ENCODE measurements at places on chromosomes 7 and 10.

DNA sequence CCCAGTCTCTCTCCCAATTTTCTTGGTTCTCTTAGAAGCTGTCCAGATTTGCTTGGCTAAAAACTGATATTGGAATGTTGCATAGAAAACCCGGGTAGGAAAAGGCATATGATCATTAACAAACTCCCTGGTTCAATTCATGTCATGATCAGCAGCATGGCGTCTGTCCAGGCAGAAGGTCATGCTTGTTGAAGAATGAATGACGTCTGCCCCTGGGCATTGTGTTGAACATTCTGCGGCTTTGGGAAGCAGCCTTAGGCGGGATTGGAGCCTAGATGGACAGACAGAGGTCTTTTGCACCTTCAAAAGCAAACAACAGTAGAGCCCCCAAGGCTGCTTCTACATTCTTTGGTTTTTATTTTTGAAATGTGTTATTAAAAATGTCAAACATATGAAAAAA lies 7.7 kb upstream of the MINDY3 start:
- no peak for DNase-seq

GRCh38 chr10:129869596-129870473 lies 94.2 kb downstream of the EBF3 start:
- no peak for DNase-seq

- DNase-seq: no peak
These were observed 21.2 kb upstream of the NPS start for GRCh38 chr10:127527891-127528290.

DNA sequence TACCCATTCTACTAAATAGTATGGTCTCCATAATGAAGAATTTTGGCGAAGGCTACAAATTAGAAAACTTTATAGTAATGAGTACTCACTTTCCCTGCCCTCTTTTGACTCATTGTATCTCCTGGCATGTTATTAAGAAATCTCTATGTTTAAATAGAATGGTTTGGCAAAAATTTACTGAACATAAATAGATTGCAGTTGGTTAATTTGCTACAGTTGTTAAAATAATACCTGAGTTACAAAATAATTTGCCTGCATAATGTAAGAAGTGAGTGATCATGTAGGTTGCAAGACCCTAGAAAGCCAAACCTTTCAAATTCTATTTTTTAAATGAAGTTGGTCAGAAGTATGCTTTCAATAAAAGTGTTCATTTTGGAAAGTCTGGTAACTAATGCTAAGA lies 176.8 kb upstream of the AHR start:
- DNase-seq: no peak

DNA sequence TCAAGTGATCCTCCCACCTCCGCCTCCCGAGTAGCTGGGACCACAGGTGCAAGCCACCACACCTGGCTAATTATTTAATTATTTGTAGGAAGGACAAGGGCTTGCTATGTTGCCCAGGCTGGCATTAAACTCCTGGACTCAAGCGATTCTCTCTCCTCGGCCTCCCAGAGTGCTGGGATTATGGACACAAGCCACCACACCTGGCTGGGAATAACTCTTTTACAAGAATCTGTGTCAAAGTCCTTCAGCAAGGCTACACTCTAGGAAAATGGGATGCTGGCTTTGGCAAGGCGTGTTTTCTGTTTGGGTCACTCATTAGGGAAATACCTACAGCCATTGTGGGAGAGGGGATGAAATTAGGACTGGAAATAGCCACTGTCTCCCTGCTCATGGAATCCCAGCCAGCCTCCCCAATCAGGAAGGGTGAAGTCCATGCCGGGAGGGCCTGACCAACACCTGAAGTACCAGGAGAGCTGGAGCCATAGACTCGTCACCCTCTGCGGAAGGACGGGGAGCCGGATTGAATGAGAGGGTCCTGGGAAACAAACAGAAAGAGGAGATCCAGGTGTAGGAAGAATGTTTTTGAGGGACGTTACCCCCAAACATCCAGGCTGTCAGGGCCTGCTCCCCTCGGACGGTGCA lies 72.2 kb upstream of the MYL10 start:
- no peak for DNase-seq

GRCh38 chr7:86598311-86598710 lies 45.4 kb upstream of the GRM3 start:
- DNase-seq: no peak

- no peak for DNase-seq
These were observed 4.4 kb downstream of the RAB11FIP2 start for GRCh38 chr10:118042336-118042735.

DNA sequence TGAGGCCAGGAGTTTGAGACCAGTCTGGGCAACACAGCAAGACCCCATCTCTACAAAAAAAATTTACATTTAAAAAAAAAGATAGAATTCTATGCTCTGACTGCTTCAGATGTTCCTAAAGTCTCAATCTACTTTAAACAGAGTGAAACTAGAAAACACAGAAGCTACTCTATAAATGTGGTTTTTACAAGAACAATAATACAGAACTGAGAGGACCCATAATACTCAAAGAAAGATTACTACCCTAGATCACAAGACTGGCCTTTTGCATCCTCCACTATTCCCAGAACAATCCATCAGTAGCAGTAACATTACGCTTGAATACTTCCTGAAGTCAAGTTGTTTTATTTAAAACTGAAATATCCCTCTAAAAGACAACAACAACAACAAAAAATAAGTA lies 119.4 kb downstream of the ZFAND4 start:
- no peak for DNase-seq

DNA sequence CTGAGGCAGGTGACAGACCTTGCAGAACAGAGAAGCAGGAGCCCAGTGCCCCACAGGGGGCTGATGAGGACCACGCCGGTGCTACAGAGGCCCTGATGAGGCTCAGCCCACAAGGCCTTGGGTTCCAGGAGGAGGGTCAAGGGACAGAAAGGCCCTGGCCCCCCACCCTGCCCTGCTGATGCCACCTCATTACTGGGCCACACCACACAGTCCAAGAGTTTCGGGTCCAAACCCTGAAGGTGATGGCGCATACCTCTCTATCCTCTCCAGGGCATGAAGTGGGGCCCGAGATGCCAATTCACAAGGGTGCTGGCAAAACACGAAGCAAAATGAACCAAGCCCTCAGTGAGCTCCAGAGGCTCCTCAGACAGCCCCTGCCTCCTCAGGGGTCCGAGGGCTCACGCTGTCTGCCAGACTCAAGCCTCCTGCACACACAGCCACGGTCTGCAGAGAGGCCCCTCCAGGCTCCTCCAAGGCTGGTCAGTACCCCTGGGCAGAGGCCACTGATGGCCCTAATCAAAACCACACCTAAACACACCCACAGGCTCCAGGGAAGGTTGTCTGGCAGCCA lies 32.3 kb downstream of the RASGEF1A start:
- DNase-seq: no peak

- DNase-seq: no peak
These were observed 5.5 kb downstream of the GSTO1 start for GRCh38 chr10:104259999-104260774.

DNA sequence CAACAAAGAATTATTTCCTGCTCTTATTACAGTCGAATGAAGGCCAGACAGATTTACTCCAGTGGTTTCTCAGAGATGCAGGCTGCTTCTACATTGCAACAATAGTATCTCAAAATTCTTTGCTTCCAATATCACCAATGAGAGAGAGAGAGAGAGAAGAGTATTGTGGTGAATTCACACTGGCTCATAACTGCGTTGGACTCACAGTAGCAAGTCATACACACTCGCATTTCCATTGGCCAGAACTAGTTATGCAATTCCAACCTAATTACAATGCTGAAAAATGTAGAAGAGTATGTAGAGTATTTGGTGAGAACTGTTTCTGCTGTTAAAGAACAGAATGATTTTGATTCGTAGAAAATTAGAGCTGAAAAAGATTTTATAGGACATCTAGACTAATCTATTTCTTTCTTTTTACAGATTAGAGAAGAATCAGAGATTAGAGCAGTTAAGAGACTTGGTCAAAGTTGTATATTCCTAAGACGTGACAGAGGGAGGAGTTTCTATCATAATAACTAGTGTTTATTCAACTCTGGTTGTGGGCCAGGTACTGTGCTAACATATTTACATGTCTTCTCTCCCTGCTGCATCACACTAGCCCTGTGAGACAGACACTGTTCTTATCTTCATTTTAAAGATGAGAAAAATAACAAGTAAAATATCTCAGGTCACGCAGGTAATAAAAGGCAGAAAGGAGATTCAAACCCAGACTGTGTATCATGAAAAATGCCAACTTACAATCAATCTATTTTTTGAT lies 34.6 kb upstream of the PDK4 start:
- no peak for DNase-seq

DNA sequence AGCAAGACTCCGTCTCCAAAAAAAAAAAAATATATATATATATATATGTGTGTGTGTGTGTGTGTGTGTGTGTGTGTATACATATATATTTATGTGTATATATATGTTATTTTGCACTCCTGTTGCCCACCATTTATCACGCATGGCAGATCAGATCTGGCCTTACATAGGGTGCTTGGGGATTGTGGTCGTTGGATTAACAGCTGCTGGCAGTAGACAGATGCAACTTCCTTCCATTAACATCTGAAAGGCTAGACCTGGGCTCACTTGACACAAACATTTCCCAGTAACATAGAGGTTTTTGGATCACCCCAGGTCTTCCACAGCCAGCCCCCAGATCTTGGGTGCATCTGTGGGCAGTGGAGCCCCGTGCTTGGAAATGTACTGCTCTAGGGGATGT lies 40.8 kb upstream of the DLD start:
- DNase-seq: no peak

GRCh38 chr7:154649015-154649414 lies 353.9 kb downstream of the PAXIP1 start:
- DNase-seq: no peak

DNA sequence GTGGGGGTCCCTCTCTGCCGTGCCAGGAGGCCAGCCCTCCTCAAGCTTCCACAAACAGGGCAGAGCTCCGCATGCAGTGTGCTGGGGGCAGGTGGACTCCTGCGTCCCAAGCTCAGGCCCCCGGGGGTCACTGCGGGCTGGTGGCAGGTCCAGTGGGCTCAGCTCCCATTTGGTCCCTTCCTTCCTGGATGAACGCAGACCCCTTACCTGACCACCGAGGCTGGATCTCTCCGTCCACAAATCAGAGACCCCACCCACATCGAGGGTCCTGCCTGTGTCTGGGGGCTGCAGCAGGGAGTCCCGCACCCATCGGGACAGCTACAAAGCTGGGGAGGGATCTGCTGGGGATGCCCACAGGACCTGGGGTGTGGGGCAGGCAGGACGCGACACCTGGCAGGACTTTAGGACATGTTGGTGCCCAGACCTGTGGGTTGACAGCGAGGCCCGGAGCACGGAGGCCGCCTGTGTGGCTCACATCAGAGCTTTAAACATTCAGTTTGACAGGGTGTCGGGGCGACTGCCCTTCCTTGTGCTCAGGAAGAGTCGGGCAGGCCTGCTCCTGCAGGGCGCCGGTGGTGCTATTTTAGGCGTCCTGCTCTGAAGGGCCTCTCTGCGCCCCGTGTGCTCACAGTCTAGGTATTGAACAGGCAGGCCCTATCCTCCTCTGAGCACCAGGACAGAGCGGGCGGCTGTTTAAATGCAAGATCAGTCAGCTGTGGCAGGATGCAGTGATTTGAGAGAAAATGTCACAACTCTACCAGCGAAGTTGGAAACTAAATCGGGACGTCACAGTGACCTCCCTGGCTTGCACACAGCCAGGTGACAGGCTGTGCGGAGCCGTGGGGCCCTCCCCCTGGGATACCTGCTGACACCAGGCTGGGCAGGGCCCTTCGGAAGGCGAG lies 15.9 kb upstream of the CFAP46 start:
- DNase-seq: no peak

DNA sequence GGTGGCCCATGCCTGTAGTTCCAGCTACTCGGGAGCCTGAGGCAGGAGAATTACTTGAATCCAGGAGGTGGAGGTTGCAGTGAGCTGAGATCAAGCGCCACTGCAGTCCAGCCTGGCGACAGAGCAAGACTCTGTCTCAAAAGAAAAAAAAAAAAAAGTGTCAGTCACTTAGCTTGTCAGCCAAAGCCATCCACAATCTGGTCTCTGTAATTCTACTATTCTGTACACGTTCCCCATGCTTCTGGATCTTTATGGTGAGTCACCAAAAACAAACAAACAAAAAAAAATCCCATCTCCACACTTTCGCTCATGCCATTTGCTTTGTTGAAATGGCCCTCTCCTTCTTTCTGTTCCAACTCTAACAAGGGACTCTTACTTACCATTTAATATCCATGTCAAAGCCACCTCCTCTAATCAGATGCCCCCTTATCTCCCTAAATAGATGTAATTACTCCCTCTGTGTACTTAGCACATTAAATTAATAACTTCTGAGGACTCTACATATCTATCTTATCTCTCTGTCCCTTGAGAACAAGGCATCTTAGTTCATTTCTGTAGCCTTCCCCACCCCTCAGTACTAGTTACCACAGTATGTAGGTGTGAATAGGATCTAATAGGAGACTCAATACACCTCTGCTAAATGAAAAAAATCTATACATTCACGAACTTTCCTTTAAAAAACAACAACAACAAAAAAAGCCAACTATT lies 128.4 kb downstream of the ELMO1 start:
- DNase-seq: no peak

- no peak for DNase-seq
These were observed 97.5 kb downstream of the PTPN20 start for GRCh38 chr10:47008769-47009168.

DNA sequence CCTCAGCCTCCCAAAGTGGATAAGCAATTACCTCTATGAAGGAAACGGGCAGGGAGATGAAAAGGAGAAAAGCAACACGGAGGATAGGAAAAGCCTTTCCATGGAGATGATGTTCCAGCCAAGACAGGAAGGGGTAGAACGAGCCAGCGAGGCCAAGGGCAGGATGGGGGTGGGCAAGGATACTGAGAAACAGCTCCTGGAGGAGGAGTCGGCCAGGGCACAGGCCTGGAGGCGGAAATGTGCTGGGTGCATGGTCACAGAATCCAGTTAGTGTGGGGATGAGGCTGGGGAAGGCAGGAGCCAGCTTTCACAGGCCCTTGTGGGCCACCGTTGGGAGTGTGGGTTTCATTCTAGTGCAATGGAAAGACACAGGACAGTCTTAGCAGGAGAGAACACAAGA lies 162.6 kb downstream of the JAZF1 start:
- DNase-seq: no peak

GRCh38 chr10:84178160-84178609 lies 4.6 kb downstream of the GPR15LG start:
- DNase-seq: no peak
